NCI-H1417 (cell line): ENCODE measurements at places on chromosomes 7 and 10.

DNA sequence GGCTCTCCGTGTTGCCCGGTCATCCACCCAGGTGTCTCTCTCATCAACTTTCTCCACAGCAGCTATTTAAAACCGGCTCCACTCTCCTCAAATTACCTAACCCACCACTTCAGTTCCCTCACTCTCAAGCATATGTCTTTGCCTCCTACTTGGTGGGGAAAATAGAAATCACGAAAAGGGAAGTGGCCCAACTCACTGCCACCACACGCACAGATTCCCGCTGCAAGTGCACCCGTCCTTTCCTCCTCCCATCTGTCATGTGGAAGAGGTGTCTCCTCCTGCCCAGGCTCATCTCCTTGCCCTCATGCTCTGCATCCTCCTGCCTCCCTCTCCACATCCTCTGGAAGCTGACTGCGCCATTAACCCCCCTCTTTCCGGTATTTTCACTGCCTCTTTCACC is 80.8 kb upstream of the MKX start:
- DNase-seq: no peak

DNA sequence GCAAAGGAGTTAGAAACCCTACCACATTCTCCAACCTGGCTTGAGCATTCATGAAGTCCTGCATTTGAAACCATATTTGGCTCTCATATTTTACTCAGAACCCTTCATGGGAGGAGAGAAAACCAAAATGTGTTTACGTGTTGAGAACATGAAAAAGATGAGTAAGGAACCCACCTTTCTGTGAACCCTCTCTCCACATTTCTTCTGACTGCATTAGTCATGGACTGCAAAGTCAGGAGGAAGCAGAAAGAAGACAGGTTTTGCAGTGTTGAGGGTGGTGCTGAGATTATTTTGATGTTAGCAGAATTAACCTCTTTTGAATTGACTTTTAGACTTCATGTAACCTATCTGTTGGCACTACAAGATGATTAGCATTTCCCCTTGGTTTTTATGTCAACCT is 4.9 kb downstream of the IFIT1B start:
- no peak for DNase-seq

- no peak for DNase-seq
Measured at GRCh38 chr7:42614636-42615035, 297.2 kb downstream of the C7orf25 start.

DNA sequence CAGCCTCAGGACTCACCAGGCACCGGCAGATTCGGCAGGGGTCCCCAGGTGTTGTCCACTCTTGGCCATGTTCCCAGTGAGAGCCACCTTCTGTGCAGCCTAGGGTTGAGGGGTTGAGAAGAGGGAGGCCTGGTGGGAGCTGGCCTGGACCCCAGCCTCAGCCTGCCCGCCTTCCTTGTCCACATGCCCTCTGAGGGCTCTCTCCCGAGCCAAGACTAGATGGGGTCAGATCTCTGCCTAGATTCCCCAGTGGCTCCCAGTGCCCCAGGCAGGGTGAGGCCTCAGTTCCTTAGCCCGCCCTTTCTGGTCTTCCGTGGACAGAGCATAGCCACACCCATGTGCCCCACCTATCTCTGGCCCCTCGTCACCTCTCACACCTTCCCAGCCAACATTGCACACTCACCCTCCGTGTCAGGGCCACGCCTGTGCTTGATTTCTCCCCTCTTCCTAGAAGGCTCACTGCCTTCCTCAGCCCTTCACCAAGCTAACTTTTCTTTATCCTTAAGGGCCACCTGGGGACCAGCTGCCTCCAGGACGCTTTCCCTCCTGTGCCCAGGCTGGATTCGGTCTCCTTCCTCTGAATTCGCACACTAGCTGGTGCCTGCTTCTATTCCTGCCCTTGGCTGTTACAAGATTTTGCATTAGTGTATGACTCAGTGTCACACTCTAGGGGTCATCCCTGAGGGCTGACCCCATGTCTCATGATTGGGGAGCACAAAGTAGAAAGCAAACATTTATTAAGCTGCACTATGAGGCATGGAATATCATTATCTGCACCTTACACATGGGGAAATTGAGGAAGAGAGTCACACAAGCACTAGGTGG is 7.5 kb downstream of the KCP start:
- DNase-seq: no peak
